ENCODE measurements at places on chromosomes 12 and 14. TPM values are rescaled to one million over a fixed set of nuclear protein-coding genes. Genes with fewer than 3 reads are reported as not detected.

GRCh38 chr14:89486505-89486904 is 69.5 kb upstream of the FOXN3 start:
- no peak for DNase-seq

- DNase-seq: no peak
These were observed 19.0 kb downstream of the ADAM20 start for GRCh38 chr14:70515811-70516210.

DNA sequence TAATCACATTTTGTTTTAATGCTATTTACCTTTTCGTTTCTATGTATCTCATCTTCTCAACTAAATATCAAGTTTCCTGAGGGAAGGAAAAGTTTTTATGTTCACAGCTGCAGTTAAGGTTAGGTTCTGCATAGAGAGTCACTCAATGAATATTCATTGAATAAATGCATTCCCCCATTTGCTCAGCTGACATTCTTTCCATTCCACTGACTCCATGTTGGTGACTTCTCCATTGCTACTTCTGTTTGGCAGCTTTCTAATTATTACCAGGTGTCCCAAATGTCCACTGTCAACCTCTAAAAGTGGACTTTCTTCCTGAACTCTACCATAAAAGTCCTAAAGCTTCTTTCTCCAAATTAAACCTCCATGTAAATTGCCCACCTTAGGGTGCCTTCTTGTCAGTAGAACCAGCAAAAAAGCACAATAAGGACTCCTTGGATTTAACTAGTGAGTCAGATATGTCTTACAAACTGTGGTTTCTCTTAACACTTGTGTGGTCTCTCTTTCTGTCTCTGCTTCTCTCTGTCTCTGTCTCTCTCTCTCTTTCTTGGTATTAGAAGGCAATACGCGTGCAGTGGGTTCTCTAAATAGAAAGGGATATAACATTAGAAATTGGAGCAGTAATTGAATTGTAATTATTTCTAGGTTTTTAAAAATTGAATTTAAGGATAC is 85.9 kb downstream of the TMEM117 start:
- DNase-seq: no peak

- no peak for DNase-seq
These were observed 115.5 kb downstream of the DHRS2 start for GRCh38 chr14:23751616-23752015.

BCL11B gene
- polyA plus RNA-seq: 0.03 TPM

DNA sequence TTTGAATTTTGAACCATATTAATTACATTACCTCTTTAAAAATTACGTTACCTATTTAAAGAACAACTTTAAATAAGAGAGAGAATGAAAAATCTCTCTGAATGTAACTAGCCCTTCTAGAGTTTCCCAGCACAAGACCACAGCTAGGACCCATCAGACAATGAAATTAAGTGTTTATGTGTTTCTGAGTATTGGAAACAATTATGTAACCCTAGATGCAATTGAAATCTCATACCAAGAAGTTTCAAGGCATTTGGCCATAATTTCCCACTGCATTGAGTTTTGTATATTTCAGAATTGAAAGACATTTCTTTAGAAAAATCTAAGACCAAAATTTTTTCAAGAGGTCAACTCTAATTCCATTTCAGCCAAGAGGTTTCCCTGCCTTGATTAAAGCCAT is 47.1 kb downstream of the SERPINA3 start:
- no peak for DNase-seq

OAS2 gene
- 6.8 TPM for polyA plus RNA-seq
